NCI-H1092 treated with DMSO at 0.1 percent for 48 hours (cell line): ENCODE measurements at places on chromosomes 1 and 21.
A peak's percentile ranks its signal among the peaks of the same experiment; 100 is the strongest.

GRCh38 chr1:186869526-186870228 is 40.9 kb downstream of the PLA2G4A start:
- no peak for DNase-seq

DNA sequence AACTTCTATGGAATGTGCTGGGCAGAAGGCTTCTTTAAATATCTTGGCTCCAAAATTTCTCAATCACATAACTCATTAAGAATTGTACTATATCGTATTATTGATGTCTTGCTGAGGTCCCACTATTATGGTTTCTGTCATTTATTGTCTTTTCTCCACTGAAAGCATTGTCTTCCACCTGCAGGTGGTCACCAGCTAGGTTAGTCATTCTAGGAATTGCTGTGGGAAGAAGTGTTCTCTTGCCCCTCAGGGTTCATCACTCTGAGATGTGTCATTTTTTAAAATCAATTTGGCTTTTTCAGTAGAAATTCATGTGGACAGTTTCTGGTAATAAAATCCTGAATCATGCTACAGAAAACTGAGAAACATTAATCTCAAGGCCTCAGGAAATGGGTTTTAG is 66.1 kb downstream of the NCAM2 start:
- DNase-seq: no peak

GRCh38 chr1:44071461-44071860 is 40.2 kb upstream of the SLC6A9 start:
- DNase-seq: no peak

- no peak for DNase-seq
These were observed 1.4 kb upstream of the EVI5 start for GRCh38 chr1:92786111-92786901.

DNA sequence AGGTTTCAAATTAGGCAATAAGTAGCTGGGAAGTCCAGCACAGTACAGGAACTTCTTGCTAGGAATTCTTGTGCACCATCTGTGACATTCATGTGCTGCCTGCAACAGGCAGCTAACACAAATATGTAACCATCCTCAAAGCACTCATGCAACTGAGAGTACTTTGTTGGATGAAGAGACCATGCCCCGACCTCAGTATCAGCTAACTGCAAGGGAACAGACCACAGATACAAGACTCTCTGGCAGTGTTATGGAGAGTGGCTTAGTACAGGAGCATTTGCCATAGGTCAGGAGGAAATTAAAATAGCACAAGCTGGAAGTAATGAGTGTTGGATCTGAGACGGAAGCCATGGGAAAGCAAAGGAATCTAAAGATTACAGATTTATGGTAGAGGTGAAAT is 123.6 kb downstream of the LRRC53 start:
- DNase-seq: no peak

DNA sequence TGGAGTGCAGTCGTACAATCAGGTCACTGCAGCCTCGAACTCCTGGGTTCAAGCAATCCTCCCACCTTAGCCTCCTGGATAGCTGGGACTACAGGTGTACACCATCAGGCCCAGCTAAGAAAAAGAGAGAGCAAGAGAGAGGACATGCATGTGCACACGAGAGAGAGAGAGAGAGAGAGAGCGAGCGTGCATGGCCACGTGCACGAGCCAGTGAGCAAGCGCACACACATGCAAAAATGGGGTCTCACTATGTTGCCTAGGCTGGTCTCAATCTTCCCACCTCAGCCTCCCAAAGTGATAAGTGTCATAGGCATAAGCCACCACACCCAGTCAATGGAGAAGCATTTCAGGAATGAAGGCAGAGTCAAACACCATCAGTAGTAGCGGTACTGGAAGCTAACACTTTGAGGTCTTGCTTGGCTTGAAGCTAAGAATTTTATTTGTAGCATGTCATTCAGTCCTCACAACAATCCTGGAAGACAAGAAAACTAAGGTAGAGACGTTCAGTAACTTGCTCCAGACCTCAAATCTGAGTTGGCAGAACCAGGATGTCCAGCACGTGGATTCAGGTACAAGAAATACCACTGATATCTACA is 14.5 kb downstream of the GNB1 start:
- no peak for DNase-seq

DNA sequence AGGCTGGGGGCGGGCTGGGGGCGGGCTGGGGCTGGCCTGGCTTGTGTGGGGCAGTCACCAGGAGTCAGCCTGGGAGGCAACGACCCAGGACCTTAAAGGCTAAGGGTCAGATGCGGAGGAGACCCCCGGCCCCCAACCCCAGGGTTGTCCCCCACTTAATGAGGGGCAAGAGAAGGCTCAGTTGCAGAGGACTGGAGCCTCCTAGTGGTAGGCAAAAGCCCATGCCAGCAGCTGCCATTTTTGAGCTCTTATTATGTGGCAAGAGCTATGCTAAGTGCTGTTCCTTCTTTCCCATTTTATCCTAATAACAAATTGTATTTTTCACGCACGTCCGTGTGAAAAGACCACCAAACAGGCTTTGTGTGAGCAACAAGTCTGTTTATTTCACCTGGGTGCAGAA is 8.0 kb downstream of the KIAA1614 start:
- DNase-seq: no peak

- no peak for DNase-seq
These were observed 217.0 kb downstream of the S1PR1 start for GRCh38 chr1:101453844-101454243.

- no peak for DNase-seq
These were observed 414.9 kb downstream of the SMYD3 start for GRCh38 chr1:246092136-246092535.

- no peak for DNase-seq
These were observed 60.2 kb downstream of the NDUFS5 start for GRCh38 chr1:39086386-39086785.

DNA sequence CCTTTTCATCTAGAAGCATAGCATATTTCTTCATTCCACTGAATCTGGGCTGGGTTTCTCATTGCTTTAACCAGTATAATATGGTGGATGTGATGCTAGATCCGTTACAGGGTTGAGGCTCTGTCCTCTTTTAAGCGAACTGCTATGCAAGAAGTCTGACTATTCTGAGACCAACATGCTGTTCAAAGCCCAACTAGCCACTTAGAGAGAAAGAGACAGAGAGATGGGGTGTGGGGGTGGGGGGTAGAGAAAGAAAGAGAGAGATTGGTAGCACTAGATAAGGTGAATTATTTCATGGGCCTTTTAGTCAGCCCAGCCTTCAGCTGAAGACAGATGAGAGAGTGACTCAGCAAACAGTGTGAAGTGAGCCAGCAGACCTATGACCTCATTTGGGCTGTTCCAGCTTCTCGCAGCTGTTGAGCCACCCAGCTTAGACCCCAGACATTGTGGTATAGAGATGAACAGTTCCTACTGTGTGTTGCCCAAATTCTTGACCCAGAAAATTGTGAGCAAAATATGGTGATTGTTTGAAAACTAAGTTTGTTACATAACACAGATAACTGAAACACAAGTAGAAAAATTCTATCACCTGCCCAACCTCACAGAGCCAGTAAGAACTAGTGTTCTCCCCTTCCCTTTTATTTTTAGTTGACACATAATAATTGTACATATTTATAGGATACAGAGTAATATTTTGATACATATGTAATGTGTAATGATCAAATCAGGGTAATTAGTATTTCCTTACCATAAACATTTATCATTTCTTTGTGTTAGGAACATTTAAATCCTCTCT is 40.7 kb upstream of the PRKACB start:
- no peak for DNase-seq

DNA sequence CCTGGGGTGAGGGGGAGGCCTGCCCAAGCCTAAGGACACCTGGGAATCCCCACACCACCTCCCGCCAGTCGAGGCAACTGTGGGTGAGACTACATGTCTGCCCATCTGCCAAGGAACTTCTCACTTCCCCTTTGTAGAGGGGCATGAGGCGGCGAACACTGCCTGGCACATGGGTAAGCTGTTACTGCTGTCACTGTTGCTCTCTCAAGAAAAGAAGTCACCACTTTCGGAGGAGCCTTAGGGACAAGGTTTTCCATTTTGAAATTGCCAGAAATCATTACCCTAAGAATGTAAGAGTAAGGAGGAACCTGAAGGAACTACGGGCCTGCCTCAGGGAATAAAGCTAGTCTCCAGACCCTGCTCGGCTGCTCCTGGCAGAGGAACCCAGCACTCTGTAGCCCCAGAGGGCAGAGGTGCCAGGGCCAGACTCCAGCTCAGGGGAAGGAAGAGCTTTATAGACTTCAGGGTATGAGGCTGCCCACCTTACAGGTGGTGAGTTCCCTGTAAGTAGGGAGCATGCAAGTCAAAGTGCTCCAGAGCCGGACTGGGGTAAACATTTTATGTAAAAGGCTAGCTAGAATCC is 23.3 kb downstream of the SLC2A1 start:
- no peak for DNase-seq

- no peak for DNase-seq
These were observed 81.6 kb downstream of the FOXD2 start for GRCh38 chr1:47519491-47519890.

DNA sequence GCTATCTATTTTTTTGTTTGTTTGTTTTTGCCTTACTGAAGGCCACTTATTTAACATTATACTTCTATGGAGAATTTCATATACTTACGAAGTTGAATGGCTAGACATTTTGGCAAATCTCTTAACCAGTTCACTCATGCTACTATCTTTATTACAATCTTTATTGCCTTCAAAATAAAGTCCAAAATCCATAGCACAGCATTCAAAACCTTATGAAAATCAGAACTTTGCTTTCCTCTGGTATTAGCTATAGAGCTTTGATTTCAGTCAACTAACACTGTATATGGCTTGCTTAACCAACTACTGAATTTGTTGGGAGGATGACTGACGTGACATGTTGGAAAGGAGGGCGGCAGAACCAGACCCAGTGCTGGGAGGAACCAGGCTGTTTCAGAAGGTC is 571.1 kb downstream of the LMO4 start:
- DNase-seq: no peak

DNA sequence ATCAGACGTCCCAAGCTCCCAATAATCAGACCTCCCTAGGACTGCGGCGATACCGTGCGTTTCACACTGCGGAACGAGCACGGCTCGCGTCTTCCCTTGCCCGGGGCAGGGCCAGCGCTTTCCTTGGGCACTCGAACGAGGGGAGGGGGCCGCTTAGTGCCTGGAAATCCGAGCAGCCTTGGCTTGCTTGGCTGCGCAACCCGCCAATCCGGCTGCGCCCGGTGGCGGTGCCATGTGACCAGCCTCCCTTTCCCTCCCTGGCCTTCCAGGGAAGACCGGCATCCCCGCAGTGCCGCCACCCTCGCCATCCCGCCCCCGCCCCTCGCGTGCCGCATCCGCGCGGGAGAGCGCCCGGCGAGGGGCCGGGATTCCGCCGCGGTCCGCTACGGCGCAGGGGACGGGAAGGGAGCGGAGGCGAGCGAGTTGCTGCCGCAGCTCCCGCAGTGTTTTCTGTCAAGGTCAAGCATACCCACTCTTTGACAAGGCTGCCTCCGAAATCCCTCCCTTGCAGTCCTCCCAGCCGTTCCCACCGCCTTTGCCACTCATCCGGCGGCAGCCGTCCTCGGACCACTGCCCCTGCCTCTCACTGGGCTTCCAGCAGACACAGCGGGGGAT is 8.3 kb upstream of the RNF19B start:
- peak; percentile 87 for DNase-seq

- DNase-seq: no peak
These were observed 5.1 kb downstream of the TNFRSF8 start for GRCh38 chr1:12067900-12068821.

GRCh38 chr1:195188821-195189220 is 1419.4 kb downstream of the KCNT2 start:
- no peak for DNase-seq

GRCh38 chr1:189662190-189662589 is 815.5 kb downstream of the BRINP3 start:
- no peak for DNase-seq

- DNase-seq: peak; percentile 27
These were observed 134.7 kb downstream of the TGFBR3 start for GRCh38 chr1:91751275-91751674.

- no peak for DNase-seq
These were observed 436.5 kb upstream of the DAB1 start for GRCh38 chr1:57860325-57860724.

DNA sequence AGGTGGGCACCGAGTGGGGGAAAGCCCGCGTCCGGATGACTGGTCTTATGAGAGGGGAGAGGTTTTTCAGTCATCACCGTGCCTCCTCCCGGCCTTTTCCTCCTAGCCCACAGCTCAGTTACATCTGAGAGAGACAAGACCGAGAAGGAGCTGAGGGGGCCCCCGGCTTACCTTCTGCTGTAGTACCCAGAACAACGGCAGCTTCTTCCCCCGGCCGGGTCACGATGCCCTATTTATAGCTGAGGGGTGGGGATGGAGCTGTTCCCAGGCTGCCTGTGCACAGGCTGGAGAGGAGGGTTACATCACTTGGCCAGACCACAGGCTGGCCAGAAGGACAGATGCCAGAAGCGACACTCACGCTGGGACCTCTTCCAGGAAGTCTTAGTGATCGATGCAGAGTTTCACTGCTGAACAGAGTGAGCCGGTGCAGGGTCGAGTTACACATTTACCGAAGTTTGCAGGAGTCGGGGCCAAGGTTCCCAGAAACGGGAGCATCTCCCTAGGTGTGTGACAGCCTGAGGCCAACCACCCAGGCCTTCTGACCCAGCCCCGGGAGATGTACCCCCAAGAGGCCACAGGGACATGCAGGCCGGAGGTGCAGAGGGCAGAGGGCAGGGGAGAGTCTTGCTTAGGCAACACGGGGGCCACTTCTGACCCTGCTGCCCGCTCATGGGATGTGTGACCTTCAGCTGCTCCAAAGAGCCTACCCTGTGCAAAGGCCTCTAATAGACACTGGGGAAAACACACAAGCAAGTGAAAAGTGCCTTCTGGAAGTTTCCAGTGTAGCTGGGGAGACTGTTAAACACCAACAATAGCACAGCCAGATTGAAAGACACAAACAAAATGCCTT is at the start of gene AGT:
Gene AGT, minus strand, starts transcription at position 208 of the 850 bp plus-strand sequence. CDS start 3,299 bp downstream, outside the sequence.
- peak; percentile 63 for DNase-seq

GRCh38 chr1:167454304-167454893 is 63.9 kb downstream of the CD247 start:
- DNase-seq: no peak

- no peak for DNase-seq
These were observed 207.2 kb downstream of the PBX1 start for GRCh38 chr1:164765992-164766720.

DNA sequence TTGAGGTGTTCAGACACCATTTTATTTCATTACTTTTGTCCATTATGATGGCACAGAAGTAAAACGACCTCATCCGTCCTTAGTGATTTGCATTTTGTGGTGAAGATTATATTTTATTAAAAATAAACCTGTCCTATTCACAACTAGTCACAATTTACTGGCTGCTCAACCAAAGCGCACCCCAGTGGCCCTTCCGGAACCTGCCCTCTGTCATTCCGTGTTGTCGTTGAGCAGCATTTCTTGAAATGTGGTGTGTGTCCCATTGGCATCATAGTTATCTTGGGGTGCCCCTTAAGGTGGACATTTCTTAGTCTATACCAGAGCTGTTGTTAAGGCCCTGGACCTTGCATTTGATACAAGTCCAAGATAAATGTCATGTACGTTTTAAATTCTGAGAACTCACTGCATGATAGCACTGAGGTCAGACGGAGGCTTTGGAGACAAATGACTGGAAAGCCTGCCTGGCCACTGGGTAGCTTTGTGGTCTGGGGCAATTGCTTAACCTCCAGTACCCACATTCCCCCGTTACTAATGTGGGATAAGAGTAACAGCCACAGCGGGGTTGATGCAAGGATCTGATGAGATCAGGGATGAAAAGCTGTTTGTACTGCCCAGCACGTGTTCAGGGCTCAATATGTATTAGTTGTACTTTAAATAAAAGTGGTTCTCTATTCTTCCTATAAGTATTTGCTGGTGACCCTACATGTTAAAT is 36.2 kb downstream of the BACH1 start:
- no peak for DNase-seq
